ENCODE measurements at places on chromosomes 6 and 20. TPM values are rescaled to one million over a fixed set of nuclear protein-coding genes. Genes with fewer than 3 reads are reported as not detected.

MED20 gene
- total RNA-seq, result 22.5 TPM

CTAGE9 gene
- total RNA-seq, result not detected

PET117 gene
- total RNA-seq, result 6.8 TPM

TFAP2C gene
- total RNA-seq, result 1.8 TPM

JPH2 gene
- total RNA-seq, result 40.5 TPM

PARD6B gene
- total RNA-seq, result 11.7 TPM
